Naive thymus-derived CD8-positive, alpha-beta T cell (primary cell): ENCODE measurements at places on chromosomes 3 and 15.

DNA sequence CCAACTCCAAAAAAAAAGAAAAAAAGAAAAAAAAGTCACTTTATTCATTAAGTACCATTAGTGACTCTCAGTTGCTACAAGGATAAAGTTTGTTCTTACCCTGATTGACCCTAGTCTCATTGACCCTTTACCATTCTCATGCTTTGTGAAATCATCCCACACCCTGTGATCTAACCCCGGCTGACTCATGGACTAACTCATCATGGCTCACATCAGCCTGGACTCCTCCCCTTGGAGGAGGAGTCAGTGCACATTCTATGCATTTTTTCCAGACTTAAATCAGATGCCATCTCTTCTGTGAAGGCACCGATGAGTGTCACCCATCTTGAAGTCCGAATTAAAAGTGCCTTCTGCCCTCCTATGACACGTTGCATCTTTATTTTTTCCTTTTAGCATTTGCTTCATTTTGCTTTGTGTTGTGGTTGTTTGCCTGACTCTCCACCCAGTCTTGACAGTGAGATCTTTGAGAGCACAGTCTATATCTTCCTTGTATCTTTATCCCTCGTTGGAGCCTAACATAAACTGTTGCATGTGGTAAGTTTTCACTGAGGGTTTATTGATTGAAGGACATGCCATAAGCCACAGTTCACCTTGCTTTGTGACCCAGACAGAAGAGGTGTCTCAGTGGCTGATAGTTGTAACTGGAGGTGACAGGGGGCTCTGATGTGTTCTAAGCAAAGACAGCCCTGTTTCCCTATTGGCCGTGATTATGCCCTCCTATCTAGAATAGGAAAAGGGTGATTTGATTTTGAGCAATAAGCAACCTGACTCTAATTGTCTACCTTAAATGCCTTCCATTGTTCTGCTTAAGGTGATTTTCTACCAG lies 72.1 kb downstream of the IL1RAP start:
- no peak for DNase-seq

DNA sequence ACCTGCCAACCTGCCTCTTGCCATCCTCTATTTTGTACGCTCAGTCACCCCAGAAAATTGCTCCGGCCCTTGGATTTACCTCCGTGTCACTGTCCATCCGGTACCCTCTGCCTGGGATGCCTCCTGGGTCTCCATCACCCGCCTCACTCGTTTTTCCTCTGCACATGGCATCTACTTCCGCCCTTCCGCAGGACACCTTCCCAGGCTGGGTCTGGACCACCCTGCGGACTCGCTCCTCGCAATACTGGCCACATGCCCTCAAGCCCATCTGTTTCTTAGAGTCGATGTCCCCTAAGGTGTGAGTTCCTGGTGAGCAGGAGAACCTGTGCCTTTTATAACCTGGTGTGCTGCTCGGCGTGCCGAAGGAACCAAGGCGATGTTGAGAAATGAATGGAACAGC lies 58.5 kb downstream of the APBA2 start:
- no peak for DNase-seq

DNA sequence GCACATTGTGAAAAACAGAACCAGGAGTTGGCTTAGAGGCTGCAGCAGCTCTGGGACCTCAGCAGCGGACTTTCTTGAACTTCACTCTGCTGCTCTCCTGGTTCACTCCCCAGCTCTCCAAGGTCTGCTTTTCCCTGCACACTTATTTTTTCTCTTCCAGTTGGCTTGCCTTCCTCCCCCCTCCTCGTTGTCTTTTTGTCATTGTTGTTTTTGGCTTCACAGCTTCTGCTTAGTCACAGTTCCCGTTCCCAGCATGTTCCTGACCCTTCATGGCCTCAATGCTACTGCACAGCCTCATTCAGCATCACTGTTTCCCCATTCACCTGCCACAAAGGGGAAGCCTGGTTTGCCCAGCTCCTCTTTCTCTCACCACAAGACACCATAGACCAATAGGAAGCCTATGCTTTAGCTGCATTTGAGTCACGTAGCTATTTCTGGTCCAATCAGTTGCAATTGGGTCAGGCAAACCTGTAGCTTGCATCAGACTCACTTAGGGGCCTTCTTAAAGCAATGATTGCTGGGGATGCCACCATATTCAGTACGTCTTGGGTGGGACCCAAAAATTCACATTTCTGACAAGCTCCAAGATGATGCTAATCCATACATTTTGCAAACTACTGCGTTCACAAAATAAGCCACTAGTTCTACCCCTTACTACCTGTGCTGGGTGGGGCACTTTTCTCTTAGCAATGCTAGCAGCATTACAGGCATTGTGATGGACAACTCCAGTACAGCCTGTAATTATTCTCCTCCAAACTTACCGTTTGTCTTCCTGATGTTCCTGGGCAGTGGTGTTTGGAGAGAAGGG lies 7.8 kb upstream of the SUMF1 start:
- no peak for DNase-seq

DNA sequence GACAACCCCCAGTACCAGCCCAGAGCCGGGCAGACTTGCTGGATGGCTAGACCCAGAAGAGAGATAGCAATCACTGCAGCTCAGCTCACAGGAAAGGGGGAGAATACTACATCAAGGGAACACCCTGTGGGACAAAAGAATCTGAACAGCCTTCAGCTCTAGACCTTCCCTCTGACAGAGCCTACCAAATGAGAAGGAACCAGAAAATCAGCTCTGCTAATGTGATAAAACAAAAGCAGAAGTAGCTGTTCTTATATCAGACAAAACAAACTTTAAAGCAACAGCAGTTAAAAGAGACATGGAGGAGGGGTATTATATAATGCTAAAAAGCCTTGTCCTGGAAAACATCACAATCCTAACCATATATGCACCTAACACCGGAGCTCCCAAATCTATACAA lies 283.3 kb downstream of the KLF13 start:
- no peak for DNase-seq

DNA sequence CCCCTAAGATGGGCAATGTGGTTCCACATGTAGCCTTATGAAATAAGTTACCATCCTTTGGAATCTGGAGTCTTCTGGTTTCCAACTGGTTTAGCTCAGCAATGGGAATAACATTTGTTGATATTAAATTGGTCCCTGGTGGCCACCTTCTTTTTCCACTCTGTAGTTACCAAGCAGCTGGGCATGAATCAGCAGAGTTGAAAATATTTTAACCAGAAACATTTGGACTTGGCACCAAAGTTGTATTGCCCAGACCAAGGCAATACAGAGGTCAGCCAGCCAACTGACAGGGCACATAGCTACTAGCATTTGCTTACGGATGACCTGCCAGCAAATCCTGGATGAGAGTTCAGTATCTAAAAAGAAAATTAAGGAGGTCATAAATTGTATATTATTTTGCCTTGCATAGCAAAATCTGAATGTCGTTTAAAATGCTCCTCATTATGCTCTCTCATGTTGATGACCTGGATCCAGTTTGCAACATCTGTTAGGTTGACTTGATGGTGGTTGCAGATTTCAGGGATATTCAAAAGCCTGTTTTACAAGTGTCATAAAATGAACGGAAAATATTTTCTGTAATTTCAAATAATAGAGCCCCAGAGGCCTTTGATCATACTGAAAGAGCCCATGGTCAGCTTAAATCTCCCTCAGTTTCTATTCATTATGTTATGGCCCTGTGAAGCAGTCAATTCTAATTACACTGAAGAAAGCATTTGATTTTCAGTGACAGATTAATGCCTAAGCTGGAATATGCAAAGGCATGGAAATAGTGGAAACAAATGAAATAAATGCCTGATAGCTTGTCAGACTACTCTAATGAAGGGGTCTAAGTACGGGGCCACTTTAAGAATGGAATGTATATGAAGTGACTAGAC lies 54.6 kb downstream of the PPM1L start:
- DNase-seq = no peak

DNA sequence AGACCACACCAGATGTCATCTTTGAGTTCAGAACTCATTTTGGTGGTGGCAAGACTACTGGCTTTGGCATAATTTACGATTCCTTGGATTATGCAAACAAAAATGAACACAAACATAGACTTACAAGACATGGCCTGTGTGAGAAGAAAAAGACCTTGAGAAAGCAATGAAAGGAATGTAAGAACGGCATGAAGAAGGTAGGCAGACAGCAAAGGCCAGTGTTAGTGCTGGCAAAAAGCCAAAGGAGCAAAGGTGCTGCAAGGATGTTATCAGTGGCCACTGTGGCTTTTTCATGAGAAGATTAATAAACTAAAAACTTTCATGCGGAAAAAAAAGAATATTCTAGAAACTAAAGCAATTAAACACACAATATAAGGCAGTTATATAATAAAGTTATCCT lies 21.9 kb downstream of the AAGAB start:
- no peak for DNase-seq

GRCh38 chr3:49700014-49700413 lies 10.7 kb downstream of the RNF123 start:
- DNase-seq = no peak

DNA sequence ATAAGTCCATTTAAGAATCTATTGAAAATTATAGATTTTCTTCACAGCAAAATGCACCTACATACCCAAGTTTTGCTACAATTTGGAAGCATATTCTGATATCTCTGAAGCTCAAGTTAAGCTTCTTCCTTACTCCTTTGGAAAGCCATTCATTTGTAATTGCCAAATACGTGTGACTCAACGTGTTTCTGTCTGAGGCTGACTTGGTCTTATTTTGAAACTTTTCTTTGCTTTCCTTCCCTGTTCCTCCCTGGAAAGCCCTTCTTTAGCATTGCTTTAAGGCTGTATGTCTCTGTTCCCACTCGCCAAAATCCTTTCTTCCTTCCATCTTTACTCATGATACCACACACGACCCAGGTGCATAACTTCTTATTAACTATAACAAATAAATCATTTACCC lies 232.0 kb downstream of the ZBBX start:
- DNase-seq = no peak

GRCh38 chr3:193483988-193484539 lies 70.6 kb downstream of the ATP13A4 start:
- no peak for DNase-seq

DNA sequence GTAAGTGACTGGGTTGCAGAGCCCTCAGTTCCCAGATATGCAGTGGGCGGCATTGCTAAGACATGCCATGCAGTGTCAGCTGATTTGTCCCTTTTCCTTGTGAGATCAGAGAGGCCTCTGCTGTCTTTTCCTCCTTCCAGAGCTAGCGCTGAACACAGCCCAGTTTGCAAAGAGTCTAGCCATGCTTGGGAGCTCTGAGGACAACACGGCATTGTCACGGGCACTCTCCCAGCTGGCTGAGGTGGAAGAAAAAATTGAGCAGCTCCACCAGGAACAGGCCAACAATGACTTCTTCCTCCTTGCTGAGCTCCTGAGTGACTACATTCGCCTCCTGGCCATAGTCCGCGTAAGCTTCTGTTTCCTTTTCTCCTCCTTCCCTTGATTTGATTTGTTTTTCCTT lies 20.0 kb upstream of the SNX22 start:
- DNase-seq = no peak
